ENCODE measurements at places on chromosomes 12 and 14.

- no peak for DNase-seq
Measured at GRCh38 chr14:87628129-87628528, 364.9 kb downstream of the GALC start.

DNA sequence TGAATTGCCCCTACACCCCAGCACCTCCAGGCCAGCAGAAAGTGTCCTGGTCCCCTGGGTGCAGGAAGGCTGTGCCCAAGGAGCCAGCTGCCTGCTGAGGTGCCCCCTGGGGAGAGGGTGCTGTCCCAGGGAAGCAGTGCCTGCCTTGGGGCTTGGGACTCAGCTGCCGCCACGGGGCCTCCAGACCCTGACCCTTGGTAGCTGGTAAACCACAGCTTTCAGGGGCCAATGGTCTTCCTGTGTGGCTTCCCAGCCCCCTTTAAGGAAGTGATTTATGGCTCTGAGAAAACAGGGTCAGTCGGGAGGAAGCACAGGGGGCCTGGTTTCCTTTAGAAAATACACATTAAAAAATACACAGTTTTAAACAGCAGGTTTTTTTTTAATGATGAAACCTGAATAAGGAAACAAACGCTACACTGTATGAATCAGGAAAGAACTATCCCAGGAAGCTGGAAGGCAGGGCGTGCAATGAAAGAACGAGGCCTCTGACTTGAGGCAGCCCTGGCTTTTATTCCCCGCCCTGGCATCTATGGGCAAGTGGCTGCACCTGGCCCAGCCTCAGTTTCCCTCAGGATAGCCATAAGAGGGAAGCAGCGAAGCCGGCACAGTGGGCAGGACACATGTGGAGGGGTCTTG is 40.6 kb upstream of the EML1 start:
- no peak for DNase-seq

GRCh38 chr14:93319494-93319893 is 13.3 kb downstream of the BTBD7 start:
- no peak for DNase-seq

- DNase-seq, result no peak
Measured at GRCh38 chr12:15910468-15910863, 666 bp upstream of the DERA start.

DNA sequence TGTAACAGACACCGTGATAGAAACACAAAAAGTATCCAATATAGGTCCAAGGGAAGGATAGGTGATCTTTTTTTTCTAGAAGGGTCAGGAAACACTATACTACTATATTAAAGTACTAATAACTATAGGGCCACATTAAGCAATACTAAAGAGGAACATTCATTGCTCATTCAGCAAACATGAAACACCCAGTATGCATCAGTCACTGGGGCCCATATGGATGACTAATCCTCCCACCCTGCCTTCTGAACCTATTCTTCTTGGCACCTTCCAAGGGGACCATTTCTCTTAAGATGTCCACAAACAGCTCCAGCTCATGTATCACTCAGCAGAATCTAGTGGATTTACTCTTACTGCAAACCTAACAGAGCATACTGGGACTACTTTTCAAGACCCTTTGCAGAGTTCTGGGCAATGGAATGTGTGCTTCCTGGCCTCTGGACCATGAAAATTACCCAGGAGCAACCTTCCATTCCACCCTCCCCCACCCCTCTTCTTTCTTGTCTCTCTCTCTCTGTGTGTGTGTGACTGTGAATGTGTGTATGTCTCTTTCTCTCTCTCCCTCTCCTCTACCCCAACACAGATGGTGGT is 187.9 kb downstream of the EPS8 start:
- no peak for DNase-seq

DNA sequence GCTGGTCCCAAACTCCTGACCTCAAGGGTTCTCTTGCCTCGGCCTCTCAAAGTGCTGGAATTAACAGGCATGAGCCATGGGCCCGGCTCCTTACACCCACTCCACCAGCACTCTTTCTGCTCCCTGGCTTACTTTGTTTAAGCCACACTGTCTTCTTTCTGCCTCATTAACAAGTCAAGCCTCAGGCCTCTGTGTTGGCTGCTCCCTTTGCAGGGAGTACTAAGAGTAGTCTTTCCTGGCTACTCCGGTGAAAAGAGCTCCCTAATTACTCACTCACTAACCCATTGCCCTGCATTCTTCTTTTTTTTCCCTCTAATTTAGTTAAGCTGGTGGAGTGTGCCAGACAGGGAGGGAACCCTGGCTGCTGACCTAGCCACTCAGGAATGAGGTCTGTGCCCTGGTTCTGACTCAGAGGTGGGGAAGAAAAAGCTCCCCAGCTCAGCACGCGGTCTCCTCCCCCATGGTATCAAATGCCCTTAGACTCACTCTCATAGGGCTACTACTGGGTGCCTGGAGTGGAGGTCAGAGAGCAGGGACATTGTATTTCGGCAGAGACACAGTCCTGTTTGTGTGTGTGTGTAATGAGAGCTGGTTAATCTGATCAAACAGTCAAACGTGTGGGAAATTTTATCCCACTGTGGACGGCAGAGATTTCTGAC is 19.8 kb downstream of the GALNT6 start:
- no peak for DNase-seq

DNA sequence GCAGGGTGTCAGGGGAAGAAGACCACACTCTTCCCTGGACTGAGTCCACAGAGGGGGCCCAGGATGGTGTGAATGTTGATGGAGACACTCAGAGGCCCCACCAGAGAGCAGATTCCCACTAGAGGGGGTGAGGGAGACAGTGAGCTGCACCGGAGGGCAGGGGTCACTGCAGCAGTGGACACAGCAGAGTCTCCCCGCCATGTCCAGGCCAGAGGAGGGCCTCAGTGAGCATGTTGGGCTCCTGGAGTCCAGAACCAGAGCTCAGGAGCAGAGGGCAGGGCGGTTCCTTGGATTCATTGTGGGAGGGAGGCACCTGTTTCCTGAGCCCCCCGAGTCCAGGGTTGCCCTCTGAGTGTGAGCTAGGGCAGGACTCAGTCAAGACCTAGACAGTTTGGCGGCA is 1.8 kb upstream of the KRT82 start:
- DNase-seq, result no peak

- DNase-seq, result no peak
Measured at GRCh38 chr14:99481745-99482099, 513 bp downstream of the CCNK start.
